CD4-positive, alpha-beta memory T cell (primary cell): ENCODE measurements at places on chromosomes 1 and 21. TPM values are rescaled to one million over a fixed set of nuclear protein-coding genes. Genes with fewer than 3 reads are reported as not detected.

Gene TMEM54
- not detected for total RNA-seq

Gene SOX13
- 9.1 TPM for total RNA-seq

Gene MPL
- not detected for total RNA-seq

Gene ADAMTS4
- 2.4 TPM for total RNA-seq

Gene SPAG17
- total RNA-seq = not detected

Gene TNFSF4
- total RNA-seq = 3.9 TPM

Gene IGSF21
- not detected for total RNA-seq

Gene KRTAP11-1
- total RNA-seq = not detected

Gene VAV3
- 2.9 TPM for total RNA-seq

Gene DESI2
- 21.1 TPM for total RNA-seq

Gene THEM4
- total RNA-seq = 106 TPM

Gene CC2D1B
- total RNA-seq = 83.7 TPM

Gene SYT14
- total RNA-seq = not detected

Gene ZNF648
- total RNA-seq = not detected

Gene DIRAS3
- total RNA-seq = not detected

Gene RIPPLY3
- total RNA-seq = not detected

Gene TXNDC12
- 41.3 TPM for total RNA-seq

Gene RIMS3
- 2.0 TPM for total RNA-seq

Gene ATP1A4
- not detected for total RNA-seq

Gene PRAMEF14
- not detected for total RNA-seq

Gene C8A
- total RNA-seq = not detected

Gene DOP1B
- total RNA-seq = 24.0 TPM

Gene RPRD2
- 61.0 TPM for total RNA-seq

Gene WLS
- not detected for total RNA-seq
